NCI-H510A (cell line): ENCODE measurements at places on chromosomes 6 and 20.

GRCh38 chr6:107982486-107982885 lies 24.5 kb upstream of the SEC63 start:
- DNase-seq: no peak

GRCh38 chr20:60332523-60332922 lies 374.3 kb downstream of the CDH26 start:
- no peak for DNase-seq

- no peak for DNase-seq
These were observed 24.1 kb downstream of the MAFB start for GRCh38 chr20:40664891-40665290.

- no peak for DNase-seq
These were observed 3.9 kb upstream of the SLPI start for GRCh38 chr20:45258259-45258658.

GRCh38 chr6:95690328-95690727 lies 113.0 kb downstream of the MANEA start:
- no peak for DNase-seq

GRCh38 chr20:8272766-8273165 lies 140.7 kb downstream of the PLCB1 start:
- no peak for DNase-seq

- DNase-seq: no peak
These were observed 2.3 kb downstream of the MYLK2 start for GRCh38 chr20:31821427-31821826.

GRCh38 chr20:52852714-52853113 lies 119.4 kb upstream of the TSHZ2 start:
- DNase-seq: no peak

DNA sequence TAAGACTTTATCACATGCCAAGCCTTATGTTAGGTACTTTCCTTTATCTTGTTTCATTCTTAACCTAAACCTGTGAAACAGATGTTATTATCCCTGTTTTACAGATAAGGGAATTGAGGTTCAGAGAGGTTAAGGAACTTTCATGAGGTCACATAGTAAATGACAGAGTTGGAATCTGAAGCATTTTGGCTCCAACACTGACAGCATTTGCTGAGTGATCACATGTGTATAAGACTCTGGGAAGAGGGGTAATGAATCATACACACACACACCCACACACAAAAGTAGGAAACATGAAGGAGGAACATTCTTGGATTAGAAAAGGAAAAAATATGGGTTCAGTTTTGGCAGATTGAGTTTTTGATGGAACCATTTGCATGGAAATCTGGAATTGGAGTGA lies 212.5 kb downstream of the GJA1 start:
- no peak for DNase-seq

DNA sequence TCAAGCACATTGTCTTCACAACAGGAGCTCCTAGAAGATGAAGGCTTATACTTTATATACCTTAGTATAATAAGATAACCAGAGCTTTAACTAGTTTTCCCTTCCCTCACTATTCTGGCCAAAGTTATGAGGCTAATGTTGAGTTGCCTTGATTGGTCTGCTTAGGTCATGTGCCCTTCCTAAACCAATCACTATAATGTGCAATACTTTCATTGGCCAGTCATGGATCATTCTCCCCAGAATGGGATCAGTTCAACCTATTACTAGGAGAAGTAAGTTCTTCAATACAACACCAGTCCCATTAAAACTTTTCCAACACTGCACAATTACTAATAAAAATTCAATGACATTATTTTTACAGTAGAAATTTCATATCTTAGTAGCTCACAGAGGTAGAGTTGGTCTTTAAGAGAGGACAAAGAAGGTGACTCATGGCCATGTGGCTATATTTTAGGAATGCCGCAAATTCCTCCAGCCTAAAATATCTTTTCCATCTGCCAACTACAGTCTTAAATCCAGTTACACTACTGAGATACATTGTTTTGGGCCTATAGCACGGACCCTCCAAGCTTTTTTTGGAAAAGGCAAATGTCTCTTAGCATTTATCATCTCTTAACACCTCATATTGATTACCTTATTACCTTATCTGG lies 12.5 kb upstream of the POU3F2 start:
- no peak for DNase-seq

GRCh38 chr20:53698371-53698978 lies 104.8 kb upstream of the ZNF217 start:
- no peak for DNase-seq
